ENCODE measurements at places on chromosomes 1 and 21.

GRCh38 chr21:37210130-37210529 is 57.0 kb downstream of the VPS26C start:
- no peak for DNase-seq

- no peak for DNase-seq
Measured at GRCh38 chr1:211469938-211470529, 21.9 kb downstream of the RD3 start.

DNA sequence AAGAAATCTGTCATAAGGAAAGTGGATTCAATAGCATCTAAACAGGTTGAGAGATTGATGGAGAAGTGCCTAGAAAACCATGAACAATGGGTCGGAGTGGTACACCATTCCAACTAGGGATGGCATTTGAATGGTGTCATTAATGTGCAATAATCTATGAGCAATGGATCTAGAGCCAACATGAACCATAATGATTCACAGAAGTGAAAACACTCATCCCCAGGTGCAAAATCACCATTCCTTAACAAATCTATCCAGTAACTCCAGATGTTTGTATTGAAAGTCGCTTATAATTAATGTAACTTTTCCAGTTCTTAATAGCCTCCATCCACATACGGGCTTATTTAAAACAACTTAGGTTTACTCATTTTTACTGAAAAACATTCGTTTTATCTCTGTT is 201.3 kb upstream of the ADGRL4 start:
- DNase-seq = no peak

GRCh38 chr1:207831517-207832327 is 79.2 kb downstream of the CD34 start:
- DNase-seq = no peak

- no peak for DNase-seq
Measured at GRCh38 chr1:29645586-29645985, 409.3 kb downstream of the PTPRU start.

DNA sequence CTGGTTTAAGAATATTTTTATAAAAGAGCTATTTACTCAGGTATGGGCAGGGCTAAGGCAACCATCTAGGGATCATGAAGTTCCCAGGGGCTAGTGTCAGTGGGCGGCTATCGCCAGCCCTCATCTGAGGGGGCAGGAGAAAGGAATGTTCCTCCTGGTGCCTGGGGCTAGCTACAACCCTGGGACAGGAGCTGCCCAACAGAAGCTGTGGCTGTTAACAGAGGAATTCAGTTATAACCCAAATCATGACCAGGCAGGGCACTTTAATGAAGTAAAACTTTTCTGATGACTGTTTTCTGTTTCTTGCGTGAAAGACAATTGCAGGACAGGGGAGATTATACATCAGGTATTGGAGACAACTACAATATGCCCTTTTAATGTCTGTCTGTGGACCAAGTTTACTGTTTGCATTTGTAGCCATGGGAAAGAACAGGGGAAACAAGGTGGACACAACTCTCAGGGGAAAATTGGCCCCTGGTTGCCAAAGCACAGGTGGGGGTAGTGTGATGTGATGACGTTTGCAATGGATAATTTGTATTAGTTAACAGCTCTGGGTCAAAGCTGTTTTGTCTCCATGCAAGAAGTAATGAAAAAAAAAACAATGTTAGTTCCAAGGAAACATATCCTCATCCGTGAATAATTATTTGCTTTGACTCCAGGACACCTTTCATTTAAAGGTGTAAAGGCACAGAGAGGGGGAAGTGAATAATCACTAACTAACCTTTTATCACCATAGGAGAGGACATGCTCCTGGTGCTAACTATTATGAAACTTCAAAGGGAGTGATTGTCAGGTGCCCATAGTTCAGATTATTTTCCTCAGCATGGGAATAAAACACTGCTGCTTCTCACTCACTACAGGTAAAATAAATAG is 105.2 kb downstream of the TSEN15 start:
- no peak for DNase-seq

GRCh38 chr1:23576338-23577055 is 17.2 kb upstream of the ID3 start:
- DNase-seq = no peak

DNA sequence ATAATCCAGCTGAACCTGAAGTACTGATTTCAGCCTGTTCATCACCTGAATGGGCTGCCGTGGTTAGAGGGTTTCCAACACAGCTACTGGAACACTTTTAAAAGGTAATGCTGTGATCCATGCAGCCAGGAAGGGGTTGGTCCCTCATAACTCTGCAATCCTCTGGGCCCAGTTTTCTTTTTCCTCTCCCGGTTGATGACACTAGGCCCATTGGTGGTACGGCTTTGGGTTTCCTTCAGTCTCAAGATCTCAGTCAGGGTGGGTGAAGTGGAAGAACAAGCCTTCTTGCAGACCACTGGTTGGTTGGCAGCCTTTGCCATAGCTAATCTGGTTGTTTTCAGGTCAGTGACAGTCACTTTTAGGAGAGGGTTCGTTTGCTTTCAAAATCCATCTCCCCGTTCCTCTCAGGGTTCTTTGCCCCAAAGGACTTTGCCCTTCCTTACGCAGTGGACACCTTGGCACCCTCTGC is 502 bp upstream of the SLC35A3 start:
- DNase-seq = peak; percentile 2

DNA sequence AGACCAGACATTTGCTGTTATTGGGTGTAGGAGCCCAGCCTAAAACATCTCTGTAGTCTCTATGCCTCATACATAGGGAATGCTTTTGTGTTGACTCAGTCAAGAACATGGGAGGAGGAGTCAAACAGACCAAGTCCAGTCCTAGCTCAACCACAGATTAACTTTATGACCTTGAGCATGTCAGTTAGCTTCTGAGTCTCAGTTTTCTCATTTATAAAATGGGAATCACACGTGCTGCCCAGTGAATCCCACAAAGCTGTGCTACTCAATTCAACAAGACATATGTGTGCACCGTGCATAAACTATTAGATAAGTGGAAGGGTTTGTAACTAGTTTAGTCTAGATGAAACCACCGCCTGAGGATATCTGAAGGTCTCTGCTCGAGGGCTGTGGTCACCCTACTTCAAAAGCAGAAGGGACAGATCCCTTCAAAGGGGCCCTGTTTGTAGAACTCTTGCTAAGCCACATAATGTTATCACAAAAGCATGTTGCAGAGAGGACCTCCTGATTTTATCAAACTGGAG is 109.5 kb upstream of the NFIA start:
- DNase-seq = no peak

DNA sequence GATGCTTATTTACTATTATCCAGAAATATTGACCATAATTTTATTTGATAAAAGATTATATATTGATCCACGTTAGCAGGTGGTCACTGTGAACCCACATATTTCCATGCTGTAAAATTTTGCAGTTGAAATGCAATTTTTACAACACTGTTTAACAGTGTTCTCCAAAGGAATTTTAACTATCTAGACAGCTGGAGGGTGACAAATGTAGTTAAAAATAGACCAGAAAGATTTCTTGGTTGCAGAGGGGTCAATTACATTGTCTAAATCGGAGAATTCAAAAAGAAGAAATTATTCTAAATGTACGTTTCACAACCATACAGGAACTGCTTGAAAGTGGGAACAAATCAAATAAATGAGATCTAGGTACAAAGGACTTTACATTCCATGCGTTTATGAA is 625.2 kb upstream of the NCAM2 start:
- no peak for DNase-seq

DNA sequence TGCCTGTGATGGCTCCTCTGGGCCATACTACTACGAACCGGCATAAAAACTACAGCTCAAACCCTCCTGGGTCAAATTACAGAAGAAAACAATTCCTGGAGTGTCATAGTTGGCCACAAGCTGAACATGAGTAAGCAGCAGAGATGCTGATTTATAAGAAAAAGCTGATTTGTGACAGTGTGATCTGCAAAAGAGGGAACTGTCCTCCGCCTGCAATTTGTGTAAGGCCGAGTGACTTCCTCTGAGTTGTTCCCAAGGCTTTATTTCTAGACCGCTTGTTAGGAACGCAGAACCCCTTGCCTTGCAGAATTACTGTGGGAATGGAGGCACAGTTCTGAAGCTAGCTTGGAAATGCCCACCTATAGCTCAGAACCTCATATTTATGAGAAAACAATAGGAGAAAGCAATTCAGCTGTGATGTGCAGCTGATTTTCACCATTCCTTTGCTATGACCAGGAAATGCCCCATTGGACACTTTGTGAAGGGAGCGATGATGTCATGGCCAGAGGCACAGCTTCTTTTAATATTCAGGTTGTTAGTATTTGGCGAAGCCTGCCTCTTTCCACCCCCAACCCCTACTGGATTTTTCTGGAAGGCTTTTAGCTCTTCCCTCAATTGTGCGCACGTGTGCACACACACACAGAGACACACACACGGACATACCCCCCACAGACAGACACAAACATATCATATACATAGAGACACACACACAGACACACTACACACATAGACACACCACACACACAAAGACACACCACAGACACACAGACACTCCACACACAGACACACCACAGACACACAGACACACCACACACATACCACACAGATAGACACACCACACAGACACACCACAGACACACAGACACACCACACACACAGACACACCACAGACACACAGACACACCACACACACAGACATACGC is 47.6 kb downstream of the IER5 start:
- no peak for DNase-seq

GRCh38 chr1:47179017-47179987 is 10.5 kb downstream of the PDZK1IP1 start:
- DNase-seq = peak; percentile 11

DNA sequence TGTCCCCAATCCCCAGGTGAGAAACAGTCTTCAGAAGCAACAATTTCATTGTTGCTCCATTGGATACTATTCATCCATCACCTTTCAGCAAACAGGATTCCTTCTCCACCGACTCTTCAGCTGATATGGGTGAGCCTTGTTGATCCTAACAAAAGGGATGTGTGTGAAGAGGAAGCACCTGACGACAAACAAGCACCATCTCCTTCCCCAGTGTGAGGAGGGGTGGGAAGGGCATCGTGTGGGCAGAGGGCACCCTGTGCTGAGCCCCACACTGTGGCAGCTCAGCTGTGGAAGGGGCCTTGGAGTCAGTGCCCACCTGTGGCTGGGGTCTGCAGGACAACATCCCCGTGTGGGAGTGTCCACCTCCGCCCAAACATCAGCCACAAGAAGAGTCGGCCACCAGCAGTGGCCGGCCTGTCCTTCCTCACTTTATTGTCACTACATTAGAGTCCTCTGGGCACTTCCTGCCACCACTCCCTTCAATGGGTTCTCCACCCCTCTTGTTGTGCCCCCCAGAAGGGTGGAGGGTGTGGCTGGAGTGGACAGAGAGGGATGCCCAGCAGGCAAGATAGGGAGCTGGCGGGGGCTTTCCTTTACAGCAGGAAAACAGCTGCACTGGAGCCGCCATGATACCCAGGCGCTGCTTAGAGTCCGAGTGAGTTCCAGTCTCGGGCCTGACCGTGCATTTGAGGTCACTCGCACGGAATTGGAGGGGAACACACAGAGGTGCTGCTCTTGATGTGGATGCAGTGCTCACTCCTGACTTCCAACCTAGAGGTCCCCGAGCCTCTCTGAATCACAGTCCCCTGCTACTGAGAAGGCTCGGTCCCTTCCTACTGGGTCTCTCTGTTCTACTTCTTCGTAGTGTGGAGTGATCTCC is 40.9 kb downstream of the VPS26C start:
- DNase-seq = no peak

- no peak for DNase-seq
Measured at GRCh38 chr1:64514197-64514765, 44.4 kb downstream of the CACHD1 start.

DNA sequence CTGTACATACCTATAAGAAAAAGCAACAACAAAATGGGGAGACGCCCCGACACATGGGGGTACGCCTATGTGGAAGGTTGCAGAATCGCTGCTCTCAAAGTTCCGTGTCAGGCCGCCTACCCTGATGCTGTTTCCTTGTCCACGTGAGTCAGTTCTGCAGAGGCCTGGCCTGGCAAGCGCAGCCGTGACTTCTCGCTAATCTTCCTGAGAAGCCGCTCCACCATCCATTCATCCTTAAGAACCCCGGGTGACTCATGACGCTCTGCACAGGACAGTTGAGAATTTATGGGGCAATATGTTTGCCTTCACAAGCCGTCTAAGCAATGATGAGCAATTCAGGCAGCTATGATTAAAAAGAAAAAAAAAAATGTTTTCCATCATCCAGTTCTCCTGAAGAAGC is 122.3 kb upstream of the TMPRSS2 start:
- DNase-seq = no peak

DNA sequence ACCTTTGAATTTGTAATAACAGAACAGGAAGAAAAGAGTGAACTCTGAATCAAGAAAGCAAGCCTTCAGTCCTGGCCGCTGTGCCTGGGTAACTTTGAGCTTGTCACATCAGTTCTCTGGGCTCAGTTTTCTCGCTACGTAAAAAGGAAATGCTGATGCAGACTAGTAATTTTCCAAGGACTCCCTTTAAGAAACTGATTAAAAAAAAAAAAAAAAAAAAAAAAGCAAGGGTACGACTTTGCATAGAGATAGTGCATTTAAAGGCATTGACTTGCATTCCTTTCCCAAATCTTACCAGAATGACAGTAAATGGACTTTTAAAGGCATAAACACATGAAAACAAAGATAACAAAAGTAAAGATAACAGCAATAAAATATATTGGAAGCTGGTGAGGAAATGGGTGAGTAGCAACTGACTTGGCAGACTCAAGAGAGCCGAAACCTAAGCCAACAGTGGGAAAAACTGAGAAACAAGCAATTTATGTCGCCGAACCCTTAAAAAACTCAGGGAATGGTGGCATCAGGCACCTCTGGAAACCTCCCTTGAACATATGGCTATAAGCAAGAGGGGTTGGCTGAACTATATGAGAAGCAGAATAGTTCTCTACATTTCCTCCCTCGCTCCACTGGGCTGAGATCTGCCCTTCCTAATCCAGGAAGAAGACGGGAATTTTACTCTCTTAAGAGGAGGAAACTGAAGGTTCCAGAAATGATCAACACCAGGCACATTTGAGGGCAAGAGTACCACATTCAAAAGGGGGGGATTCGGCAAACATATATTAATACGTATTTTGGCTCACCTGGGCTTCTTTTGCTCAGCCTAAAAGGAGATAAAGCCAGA is 189.2 kb downstream of the CDC7 start:
- no peak for DNase-seq

DNA sequence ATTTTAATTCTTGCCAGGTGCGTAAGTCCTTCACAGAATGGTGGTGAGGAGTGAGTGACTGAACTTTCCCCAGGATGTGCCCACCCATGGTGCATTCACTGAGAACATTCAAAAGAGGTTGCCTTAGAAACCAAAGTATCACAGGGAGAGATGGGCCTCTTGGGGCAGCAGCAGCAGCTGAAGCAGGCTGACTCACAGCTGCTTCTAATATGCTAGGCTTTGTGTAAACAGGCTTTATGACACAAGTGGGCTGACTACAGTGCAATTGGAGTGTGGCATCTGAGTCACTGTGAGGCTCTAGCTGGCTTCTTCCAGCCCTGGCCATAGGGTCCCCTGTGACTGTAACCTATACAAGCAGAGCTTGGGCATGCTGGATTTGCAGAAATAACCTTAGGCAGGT is 12.6 kb downstream of the PIGP start:
- no peak for DNase-seq

- no peak for DNase-seq
Measured at GRCh38 chr1:246768403-246769020, 44.3 kb downstream of the SCCPDH start.

GRCh38 chr1:182444497-182444896 is 5.4 kb upstream of the RGSL1 start:
- DNase-seq = no peak

All from stimulated activated CD4-positive, alpha-beta T cell treated with anti-CD3 and anti-CD28 coated beads, TNF-alpha, amount 100 ng/mL, for 1 hour (primary cell).